ENCODE measurements at places on chromosomes 2 and 18.
A peak's percentile ranks its signal among the peaks of the same experiment; 100 is the strongest.

DNA sequence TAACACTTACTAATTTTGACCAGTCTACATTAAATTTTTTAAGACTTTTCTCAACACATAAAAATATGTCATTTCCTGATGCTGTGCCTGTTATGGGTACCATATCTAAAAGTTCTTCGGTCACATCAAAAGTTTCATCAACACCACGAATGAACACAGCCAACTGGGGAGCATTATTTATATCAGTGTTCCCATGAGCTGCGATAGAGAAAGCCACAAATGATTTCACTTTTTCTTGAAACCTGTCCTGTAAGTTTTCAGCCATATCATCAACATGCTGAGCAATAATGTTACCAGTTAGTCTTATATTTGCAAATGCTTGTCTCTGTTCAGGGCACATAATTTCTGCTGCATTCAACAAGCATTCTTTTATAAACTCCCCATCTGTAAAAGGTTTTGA, 30.4 kb upstream of the NCL start:
- no peak for DNase-seq

DNA sequence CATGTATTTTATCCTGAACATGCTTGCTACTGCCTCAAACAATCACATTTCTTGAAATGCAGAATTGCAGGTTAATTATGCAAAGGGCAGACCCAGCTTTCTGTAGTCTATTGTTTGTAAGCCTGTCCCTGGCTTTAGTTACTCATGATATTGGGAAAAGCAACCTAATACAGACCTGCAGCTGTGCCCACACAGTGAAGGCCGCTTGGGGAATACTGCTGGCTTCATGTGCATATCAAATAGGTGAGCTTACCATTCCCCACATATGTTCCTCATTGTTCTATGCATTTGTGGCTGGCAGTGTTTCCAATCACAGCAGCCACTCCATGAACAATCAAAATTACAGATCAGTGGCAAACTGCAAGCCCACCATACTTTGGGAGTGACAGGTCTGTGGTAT, 186.3 kb downstream of the TMEM163 start:
- no peak for DNase-seq

DNA sequence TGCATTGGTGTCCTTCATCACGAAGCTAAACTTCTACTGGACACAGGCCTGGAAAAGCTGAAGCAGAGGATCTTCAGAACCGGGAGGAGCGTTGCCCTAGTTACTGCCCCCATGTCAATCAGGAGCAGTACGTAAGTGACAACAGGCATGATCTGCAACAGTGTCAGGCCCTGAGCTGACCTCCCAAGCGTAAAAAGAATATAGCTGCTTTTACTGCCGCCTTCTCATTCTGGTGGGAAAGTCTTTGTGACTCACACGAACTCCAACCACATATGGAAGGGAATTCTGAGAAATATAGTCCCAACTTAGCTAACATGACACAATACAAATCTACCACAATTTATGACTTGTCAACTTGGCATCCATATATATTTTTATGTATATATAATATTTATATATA, 1007.7 kb upstream of the CDH2 start:
- no peak for DNase-seq

GRCh38 chr2:207561386-207562080, 31.8 kb downstream of the CREB1 start:
- no peak for DNase-seq

- no peak for DNase-seq
These were observed 32.6 kb upstream of the SPAG16 start for GRCh38 chr2:213251618-213252017.

GRCh38 chr2:168149150-168149974, 98.0 kb downstream of the STK39 start:
- no peak for DNase-seq

DNA sequence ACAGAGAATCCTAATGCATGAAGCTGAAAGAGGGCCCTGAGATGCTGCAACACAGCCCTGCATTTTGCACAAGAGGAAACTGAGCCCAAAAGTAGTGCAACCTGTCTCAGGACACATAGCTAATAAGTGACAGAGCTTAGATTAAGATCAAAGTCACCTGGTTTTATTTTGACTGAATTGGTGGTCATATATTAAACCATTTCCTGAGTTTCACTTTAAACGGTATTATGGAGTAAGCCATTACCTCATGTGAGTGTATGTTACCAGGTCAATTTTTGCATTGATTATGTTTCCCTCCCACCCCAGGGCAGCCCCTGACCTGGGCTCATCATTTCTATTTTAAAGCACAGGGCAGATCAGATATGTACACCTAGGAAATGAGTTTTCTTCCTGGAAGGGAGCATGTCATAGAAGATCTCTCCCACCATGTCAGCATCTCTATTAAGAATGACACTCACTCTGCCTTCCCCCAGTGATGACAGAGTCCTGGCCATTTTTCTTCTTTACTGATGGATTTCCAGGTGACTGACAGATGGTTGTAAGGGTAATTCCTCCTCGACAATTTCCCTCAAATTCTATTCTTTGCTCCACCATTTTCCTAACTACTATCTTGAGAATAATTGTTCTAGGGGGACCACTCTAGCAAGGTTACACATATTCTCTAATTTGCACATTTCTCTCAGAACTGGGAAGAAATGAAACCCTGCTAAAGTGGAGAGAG, 441.3 kb upstream of the SLC14A2 start:
- no peak for DNase-seq

DNA sequence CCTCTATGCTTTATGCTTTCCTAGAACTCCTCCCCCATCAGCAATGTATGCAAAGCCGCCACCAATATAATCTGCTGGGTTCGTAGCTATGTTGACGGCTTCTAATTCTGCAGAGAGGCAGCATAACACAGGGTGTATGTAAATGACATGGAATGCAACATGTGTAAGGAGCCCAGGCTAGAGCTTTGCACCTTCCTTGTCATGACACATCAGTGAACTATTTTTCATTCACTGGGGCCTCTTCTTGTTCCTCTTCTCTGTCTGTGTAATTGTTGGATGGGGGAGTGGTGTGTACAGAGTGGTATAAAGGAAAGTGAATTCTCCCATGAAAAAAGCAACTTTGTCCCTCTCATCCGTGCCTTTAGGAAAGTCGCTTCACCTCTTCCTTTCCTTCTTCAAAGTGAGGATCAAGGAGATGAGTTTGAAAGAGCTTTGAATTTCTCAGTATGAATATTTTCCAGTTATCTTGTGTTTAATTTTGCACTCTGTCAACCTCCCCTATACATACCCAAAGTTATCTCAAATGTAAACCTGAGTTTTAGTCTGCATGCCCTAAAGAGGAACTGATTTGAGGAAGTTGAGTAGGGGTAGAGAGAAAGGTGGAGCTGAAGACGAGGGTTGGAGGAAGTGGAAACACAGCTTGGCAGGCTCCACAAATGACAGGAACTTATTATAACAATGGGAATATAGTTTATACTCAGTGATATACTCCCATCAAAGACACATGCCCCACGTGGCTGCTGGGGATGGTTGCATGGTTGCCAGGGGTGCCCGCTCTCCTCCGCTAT, 74.9 kb upstream of the ARL4C start:
- DNase-seq: no peak

DNA sequence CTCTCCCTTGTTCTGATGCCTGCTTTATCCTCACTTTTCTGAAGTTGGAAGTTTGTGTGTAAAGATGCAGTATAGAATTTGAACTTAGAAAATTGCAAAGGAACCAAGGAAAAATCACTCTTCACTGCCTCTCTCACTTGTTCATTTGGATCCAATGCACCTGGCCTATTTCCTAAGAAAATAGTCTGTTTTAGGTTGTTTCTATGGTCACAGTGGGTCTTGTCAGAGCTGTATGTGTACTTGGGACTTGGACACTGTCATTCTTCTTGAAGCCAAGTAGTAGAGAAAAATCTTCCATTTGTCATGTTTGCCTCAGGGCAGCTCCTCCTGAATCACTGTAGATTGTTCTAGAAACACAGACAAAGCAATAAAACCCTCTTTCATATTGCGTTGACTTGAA, 80.3 kb upstream of the SESTD1 start:
- DNase-seq: no peak

DNA sequence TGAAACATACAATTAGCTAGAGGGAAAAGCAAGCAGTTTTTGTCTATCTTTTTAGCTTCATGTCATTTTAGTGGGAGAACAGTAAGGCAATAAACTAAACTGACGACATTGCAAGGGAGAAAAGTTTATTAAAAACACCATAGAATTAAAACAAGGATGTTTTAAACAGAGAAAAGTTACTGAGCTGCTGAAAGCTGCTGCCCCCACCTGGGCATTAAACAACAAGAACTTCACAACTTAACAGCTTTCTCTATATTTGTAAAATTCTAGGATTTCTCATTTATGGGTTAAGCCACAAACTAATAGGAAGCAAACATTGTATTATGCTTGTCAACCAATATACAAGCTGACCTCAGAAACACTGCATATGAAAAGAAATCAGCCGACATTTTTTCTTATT, 289.2 kb downstream of the ERBB4 start:
- no peak for DNase-seq

- DNase-seq: no peak
These were observed 193.4 kb downstream of the NBAS start for GRCh38 chr2:15367715-15368114.

- no peak for DNase-seq
These were observed 15.8 kb upstream of the VRK2 start for GRCh38 chr2:58030771-58031170.

- DNase-seq: no peak
These were observed 226.0 kb downstream of the DCDC2C start for GRCh38 chr2:3929374-3929773.

DNA sequence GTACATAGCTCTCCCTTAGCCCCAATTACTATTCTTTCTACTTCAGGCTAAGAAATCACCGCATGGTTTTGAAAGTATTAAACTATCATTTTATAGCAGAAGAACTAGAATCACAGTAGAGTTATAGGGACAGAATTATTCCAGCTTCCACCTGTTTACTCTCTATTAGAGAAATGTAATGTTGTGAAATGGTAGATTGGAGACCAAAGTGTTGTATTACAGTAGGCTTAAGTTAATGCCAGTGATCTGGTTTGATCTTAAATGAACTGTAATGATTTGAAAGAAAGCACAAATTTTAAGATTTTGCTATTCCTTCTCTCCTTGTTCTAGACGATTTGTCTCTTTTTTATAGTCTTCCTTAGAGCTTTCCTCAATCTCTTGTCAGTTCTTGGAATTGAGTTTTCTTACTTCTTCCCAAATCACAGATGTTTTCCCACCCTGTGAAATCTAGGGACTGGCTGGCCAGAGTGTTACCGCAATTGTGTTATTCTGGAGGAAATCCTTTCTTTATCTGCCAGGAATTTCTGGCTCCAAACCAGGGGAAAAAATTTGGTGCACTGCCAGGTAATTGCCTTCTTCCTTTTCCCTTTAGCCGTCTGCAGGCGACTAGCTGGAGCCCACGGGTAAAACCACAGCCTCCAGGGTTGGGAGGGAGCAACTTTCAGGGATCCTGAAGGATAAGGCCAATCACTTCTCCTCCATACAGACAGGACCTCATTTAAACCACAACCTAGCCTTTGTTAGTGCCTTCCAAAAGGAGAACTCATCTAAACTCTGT, 51.7 kb downstream of the NOP58 start:
- DNase-seq: no peak

DNA sequence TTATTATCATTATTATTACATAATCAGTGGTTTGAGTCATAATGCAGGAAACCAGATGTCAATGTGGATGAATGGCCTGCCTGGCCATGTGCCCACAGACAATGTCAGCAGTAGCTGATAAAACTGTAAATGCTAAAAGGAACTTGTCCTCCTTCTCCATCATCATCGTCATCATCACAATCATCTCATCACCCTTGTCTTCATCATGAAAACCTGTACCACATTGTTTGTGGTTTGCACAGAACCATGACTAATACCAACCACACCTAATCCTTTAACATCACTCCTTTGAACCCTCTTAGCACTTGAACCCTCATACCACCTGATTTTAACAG, 96.0 kb downstream of the HNMT start:
- DNase-seq: no peak

DNA sequence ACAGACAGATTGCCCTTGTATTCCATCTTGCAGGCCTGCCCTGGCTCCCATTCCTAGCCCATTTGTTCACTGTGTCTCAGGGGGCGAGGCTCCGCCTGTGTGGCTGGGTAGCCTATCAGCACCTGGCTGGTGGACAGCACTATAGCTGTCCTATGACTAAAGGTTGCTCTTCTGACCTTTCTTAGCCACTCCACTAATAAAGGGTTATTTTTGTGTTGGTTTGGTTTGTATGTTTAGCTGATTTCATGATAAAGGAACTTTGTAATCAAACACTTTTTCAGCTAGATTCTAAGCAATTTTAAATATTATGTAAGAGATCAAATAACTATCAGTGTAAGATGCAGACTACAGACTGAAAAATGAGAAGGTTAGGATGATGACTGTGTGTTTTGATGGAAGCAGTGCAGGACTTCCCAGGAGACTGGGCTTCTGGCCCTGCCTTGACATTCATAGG, 72.2 kb downstream of the CRIM1 start:
- DNase-seq: no peak

GRCh38 chr2:234816056-234816455, 135.8 kb upstream of the SH3BP4 start:
- DNase-seq: no peak

- peak; percentile 39 for DNase-seq
These were observed 2.5 kb upstream of the HS6ST1 start for GRCh38 chr2:128320906-128321771.

- no peak for DNase-seq
These were observed 28.4 kb downstream of the M1AP start for GRCh38 chr2:74619651-74620297.

GRCh38 chr2:237711458-237712150, 84.2 kb downstream of the LRRFIP1 start:
- peak; percentile 31 for DNase-seq

DNA sequence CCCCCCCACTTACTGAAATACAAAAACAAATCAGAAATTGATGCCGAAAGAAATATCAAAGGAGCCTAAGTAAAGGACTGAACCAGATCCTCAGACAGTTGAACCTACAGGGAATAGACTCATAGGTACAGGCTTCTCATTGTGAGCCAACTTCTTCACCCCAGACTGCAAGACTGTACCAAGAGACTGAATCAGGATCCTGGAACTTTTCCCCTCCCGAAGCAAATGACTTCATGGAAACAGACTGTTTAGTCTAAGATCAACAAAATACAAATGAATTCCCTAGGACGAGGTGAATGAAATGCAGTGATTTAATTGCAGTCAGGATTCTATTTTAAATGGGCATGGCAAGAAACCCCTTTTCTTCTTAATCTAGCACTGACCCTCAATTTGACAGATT, 53.6 kb upstream of the RNF152 start:
- DNase-seq: no peak

- no peak for DNase-seq
These were observed 54.3 kb upstream of the NDUFV2 start for GRCh38 chr18:9048236-9048635.

DNA sequence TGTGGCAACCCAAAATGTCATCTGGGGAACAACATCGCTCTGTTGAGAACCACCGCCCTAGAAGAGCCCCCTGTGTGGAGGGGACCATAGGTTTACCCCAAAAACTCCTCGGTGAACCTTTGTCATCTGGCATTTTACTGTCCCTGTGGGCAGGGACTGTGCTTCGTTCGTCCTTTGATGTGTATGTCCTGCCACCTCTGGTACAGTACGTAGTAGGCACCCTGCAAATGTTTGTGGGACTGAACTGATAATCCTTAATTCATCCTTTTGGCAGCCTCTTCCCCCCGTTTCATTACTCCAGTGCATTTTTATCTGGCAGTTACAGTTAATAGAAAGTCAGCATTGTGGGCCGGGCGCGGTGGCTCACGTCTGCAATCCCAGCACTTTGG, 728 bp downstream of the NAPG start:
- DNase-seq: no peak

Measured in H9 (cell line).